ENCODE measurements at places on chromosomes 7 and 10.

GRCh38 chr7:155806096-155806871, 6.0 kb downstream of the SHH start:
- no peak for DNase-seq

DNA sequence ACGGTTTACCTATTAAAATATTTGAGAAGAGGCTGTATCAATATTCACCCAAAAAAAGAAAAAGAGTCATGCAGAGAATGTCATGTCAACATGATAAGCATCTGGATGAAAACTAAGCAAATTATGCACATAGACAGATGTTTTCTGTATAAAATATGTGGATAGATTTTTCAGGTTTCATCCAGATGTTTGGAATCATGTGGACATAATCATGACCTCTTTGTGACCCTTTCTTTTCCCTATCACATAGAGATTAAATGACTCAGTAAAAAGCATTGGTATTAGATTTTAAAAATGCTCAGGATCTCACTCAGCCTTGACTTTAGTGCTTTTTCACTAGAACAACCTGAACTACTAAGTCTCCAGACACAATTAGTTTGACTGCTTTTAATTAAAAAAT, 90.0 kb downstream of the FOXP2 start:
- no peak for DNase-seq

GRCh38 chr7:140196361-140197217, 19.8 kb upstream of the KDM7A start:
- no peak for DNase-seq

DNA sequence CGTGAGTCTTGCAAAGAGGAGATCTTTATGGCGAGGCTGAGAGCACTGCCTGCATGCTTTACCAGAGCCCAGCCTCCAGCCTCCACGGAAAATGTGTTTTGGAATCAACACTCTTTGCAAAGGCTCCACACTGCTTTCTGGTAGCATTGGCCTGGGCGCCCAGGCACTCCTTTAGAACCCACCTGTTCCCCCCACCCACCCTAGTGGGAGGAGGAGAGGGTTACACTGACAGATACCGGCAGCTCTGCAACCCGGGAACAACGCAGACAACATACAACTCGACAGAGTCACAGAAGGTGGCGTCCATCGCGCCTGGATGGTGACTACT, 5.5 kb upstream of the MNX1 start:
- DNase-seq: no peak

DNA sequence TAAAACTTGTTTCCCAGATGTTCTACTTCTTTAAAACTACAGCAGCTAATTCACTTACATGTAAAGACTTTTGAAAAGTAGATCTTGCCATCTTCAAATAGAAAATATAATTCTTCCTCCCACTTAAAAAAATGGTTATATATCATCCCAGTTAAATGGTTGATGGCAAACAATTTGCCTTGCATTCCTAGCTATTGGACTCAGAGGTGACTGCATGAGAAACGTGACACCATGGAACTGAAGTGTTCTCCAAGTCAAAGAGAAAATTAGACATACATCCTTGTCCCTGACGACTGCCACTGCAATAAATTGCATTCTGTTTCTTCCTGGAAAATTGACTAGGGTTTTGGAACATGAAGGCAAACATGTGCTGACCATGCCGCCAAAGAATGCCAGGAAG, 95.0 kb upstream of the POM121L12 start:
- no peak for DNase-seq

- DNase-seq: no peak
Measured at GRCh38 chr7:136070736-136071505, 93.8 kb upstream of the MTPN start.

DNA sequence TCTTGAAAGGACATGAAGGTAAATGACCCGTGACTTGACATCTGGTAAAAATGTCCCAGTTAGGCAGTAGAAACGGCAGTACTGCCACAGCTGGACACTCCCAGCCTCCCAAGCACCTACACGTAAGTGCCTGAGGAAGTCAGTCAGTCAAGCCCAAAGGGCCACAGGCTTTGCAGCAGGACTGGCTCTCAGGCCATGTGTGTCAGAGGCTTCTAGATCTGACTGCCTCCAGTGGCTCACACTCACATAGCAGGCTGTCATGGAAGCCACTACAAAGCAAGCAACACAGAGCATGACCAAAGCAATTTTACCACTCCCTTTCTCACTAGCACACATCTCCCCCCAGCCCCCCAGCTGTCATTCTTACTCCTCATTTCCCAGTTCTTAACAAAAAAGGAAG, 17.8 kb upstream of the CCNJ start:
- peak; percentile 15 for DNase-seq

DNA sequence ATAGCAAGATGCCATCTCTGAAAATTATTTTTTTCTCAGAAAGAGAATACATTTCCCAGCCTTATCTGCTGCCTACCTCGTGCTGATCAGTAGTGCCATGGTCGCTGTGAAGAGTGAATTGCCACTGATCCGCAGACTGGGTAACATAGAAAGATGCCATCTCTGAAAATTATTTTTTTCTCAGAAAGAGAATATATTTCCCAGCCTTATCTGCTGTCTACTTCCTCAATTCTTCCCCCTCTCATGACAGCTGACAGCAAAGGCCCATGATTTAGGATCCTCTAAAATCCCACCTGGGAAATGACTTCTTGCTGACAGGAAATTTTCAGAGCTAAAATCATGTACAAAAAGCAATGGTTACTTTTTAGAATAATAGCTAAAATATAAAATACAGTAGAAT, 92.5 kb upstream of the AHR start:
- no peak for DNase-seq

GRCh38 chr7:40502359-40502758, 367.6 kb downstream of the SUGCT start:
- no peak for DNase-seq

DNA sequence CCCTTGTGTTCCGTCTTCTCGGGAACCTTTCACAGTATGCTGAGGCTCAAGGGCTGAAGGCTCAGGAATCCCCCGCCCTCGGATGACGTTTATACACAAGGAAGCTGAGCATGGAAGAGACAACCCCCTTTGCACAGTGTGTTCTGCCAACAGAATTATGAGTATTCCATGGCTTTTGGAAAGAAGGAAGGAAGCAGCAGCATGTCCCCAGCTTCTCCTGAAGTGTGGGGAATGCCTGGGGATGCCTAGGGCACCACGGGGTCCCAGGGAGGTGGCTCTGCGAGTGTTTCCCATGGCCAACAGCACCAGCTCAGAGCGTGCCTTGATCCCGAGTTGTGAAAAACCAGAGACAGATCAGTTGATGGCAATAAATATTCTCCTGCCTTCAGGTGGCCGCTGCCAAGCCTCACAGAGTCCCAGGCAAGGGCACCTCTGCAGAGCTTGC, 88.8 kb upstream of the DDC start:
- DNase-seq: no peak

DNA sequence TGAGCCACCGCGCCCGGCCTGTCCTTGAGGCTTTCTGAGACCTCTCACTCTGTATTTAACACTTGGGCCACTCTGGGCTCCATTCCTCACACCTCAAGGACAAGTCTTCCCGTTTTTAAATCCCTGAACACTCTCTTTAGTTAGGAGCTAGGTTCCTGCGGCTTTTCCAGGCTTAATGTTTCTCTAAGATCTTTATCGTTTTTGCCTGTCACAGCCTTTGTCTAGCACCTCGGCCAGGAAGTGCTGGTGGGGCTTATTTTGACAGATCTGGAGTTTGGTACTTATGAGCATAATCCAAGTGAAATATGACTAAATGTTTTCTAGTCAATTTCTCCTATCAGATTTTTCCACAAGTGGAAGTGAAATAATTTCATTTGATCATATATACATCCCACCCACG, 186.6 kb downstream of the DPY19L1 start:
- DNase-seq: peak; percentile 31

- peak; percentile 45 for DNase-seq
Measured at GRCh38 chr7:94655126-94655847, 646 bp downstream of the SGCE start.

- peak; percentile 42 for DNase-seq
Measured at GRCh38 chr10:33274096-33274785, 60.2 kb downstream of the NRP1 start.

DNA sequence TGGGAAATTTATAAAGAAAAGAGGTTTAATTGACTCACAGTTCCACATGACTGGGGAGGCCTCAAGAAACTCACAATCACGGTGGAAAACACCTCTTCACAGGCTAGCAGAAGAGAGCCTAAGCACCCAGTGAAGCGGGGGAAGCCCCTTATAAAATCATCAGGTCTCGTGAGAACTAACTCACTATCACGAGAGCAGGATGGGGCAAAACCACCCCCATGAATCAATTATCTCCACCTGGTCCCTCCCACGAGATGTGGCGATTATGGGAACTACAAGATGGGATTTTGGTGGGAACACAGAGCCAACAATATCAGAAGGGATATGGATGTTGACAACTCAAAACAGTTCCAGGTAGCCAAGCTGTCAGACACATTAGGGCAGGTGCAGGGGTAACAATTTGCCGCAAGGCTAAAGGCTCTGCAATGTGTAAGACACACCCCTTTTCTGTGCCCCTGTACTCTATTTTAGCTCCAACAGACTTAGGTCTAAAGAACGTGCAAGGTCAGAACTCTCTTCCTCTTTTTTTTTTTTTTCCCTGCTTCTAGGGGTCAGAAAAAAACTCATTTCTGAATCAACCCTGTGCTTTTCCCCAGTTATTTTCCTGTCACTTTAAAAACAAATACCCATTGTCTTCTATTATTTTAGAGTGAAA, 30.7 kb upstream of the RBM20 start:
- DNase-seq: no peak

DNA sequence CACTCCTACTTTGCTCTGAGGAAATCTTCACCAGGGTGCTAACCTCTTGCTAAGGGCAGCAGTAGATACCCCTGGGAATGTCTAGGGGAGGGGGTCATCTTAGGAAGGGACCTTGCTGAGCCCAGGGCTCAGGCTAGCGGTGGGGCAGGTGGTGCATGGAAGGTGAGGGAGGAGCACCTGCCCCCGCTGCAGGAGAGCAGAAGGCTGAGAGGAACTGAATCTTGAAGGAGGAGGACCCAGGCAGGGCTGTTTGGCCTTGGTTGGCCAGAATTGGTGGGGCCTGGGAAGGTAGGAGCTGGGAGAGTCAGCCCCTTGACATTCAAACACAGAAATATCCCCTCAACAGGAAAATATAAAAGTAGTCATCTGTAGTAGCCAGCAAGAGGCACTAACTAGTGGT, 7.0 kb downstream of the CALHM3 start:
- no peak for DNase-seq

GRCh38 chr10:92811986-92812385, 36.3 kb upstream of the EXOC6 start:
- no peak for DNase-seq

- no peak for DNase-seq
Measured at GRCh38 chr10:53025172-53025711, 252.7 kb upstream of the MBL2 start.

GRCh38 chr7:102810916-102811315, 62.1 kb downstream of the FAM185A start:
- DNase-seq: no peak

- DNase-seq: peak; percentile 67
Measured at GRCh38 chr10:28839600-28840007, 162.3 kb downstream of the BAMBI start.

DNA sequence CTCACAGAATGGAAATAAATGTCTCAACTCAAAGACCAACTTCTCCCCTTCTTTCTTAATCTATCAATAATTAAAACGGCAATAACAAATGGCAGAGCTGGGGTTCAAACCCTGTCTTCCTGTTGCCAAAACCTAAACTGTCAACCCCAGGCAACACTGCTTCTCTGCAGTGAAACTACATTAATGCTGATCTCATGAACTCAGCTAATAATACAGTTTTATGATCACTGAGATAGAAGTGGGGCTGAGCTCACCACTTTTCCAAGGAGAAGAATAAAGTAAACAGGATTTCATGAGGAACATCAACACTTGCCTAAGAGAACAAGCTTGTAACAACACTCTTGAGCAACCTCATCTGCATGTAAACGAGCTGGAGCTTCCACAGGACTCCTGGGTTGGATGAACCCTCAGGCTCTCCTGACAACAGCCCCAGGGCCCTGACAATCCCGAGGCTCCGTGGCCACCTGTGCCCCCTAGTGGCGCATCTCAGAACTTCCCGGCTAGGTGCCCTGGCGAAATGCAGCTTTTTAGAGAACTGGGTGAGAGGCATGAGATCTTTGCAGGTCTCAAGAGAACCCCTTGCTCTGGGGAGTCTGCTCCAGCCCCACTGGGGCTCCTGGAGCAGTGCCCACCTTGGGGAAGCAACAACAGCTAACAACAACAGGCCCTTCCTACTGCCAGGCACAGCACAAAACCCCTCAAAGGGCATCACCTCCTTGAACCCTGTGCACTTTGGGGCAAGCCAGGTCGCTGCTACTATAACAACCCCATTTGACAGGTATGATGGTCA, 169.3 kb downstream of the SH3PXD2A start:
- no peak for DNase-seq

DNA sequence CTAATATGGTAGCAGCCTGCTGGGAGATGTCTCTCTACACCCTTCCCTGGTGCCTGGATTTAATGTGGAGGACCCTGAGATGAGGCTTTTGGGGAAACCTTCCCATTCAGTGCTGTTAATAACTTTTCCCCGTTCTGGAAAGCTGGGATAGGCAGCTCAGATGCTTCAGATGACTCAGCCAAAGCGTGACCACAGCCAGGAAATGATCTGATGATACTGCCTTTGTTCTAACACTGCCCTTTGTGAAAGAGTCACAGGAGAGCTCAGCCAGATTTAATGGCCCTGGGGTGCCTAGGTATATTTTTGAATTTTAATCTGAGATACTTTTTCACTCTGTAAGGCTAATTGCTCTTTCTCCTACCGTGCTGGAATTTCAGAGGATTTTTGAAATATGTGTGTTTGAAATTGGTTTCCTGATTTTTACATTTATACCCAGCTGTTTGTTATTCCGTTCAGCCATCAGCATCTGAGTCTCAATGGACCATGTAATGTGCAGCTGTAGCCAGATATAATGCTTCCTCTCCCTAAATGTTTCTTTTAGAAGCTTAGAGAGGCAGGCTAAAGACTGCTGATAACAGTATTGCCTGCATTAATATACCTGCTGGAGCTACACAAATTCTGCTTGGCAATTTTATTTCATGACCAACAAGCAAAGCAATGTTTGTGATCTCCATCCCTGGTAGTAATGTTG, 17.8 kb downstream of the CELF2 start:
- peak; percentile 76 for DNase-seq

DNA sequence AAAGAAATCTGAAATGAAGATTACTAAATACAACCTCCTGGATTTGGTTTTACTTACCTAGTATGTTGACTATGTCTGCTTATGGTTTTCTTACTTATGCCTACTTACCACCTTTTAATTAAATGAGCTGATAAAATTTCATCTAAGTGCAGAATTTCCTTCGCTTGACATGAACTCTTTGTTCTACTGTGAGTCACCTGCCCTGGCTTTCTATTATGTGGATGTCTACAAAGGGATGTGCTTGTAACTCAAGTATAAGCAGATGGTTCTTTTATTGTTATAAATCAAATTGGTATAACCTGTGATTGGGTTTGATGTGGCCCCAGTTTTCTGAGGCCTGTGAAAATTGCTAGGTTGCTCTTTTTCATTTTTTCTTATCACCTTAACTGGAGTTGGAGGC, 389.1 kb upstream of the ANKRD30A start:
- no peak for DNase-seq

- peak; percentile 49 for DNase-seq
Measured at GRCh38 chr7:21256310-21256877, 171.5 kb upstream of the SP4 start.
